ENCODE measurements at places on chromosomes 6 and 20.

DNA sequence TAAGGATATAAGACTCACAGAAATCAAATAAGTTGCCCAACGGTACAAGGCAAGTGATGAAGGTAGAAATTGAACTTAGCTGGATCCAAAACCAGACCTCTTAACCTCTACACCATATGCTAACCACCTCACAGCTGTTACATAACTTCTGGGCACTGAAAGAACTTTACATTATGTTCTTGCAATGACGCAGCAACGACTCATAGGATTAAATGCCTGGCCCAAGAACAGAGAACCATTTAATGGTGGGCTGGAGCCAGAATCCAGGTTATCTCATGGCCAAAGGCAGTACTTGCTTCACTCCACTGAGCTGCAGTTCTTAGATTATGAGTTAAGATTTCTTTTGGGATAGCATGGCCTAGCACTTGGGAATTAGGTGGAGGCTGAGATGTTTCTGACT, 4.4 kb downstream of the TRMT6 start:
- DNase-seq: no peak

- no peak for DNase-seq
These were observed 810.2 kb downstream of the MAFB start for GRCh38 chr20:39878809-39879208.

GRCh38 chr6:32247401-32247800, 23.5 kb upstream of the NOTCH4 start:
- DNase-seq: no peak

DNA sequence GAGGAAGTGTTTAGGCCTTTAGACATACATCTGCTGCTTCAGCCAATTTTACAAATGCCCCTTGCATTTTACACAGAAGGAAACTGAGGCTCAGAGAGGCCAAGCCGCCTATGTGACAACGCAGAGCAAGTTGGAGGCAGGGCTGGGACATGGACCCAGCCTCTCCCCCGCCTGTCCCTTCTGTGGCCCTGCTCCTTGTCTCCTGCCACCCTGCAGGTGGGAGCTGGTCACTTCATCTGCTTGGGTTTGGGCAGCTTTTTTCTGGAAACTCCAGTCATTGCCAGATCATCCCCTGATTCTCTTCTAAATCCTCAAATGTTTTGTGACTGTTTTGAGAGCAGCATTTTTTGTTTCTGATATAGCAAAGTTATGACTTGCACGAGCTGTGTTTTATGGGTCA, 68.9 kb downstream of the DLGAP4 start:
- no peak for DNase-seq

GRCh38 chr20:58219342-58219700, 9.1 kb downstream of the ANKRD60 start:
- no peak for DNase-seq

- no peak for DNase-seq
These were observed 16.3 kb downstream of the TMEM170B start for GRCh38 chr6:11553824-11554223.

DNA sequence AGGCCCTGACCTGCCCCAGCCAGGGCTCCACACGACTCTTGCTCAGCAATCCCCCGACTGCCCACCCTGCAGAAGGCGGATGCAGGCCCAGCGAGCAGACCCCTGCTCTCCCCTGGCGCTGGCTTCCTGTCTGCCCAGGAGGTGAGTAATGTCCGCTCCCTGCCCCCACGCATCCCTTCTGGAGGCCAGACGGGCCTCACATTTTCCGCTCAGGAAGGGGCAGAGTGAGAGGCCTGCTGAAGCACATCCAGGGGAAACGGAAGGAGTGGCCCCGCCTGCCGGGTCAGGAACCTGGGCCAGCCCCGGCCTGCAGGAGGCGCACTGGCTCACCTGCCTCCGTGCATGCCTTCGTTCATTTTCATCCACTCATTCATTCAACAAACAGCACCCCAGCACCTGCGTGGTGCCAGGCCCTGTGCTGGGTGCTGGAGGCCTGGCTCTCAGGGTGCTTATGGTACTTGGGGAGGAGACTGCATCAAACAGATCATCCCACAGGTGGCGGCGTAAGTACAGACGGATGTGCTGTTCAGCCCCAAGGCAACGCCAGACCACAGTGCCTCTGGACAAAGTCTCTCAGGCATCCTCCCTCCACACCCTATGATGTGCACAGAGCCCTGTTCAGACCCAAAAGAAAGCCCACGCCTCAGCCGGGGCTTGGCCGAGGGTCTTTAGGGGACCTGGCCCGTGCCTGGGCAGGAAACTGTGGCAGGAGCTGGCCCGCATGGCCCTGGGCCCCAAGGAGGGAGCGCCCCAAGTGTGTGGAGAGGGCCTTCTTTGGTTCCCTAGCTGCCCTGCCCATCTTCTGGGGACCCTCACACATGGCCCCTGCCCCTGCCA, 112.1 kb downstream of the ASXL1 start:
- peak; percentile 5 for DNase-seq

GRCh38 chr6:10146715-10147451, 268.0 kb downstream of the TFAP2A start:
- no peak for DNase-seq

DNA sequence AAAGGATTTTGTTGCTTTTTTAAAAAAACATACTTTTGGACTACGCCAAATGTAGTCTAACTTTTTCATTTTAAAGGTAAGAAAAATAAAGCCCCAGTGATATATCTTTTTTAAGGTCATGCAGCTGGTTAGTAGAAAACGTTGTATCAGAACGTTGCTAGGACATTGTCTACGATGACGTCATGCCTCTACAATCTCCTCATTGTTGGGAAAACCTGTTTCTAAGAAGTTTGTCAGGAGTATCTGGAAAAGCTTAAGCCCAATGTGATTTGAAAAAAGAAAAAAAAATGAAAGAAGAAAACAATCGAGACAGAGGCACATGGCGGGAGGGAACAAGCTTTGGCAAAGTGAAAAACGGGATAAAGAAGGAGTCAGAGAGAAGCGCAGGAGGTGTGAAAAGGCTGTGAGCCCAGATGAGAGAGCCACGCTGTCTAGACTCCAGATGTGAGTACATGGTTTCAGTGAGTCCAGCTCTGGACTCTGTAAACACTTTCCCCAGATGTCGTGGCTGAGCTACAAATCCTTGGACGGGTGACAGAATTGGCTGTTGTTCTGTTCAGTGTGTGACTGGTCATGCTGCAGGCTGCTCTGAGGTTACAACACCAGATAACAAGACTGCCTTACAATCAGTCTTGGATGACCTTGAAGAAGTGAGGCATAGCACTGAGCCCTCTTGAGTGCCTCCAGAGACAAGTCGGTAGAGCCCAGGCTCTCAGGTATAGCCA, 656.7 kb upstream of the ID4 start:
- DNase-seq: no peak

DNA sequence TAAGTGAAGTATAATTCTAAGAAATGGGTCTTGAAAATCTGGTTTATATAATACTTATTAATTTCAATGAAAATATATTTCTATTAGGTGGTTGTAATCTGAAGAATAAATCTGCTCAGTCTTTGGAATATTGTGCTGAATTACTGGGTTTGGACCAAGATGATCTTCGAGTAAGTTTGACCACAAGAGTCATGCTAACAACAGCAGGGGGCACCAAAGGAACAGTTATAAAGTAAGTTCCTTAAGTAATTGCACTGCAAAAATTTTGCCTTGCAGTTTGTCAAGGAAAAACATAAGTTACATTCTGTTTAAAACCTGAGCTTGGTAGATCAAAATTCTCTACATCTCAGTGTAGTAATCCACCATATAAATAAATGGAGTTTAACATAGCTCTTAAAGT, 106.0 kb downstream of the MYO6 start:
- no peak for DNase-seq

- no peak for DNase-seq
These were observed 248.0 kb downstream of the TTLL2 start for GRCh38 chr6:167572841-167573271.

GRCh38 chr6:88238901-88239300, 72.8 kb upstream of the CNR1 start:
- no peak for DNase-seq

DNA sequence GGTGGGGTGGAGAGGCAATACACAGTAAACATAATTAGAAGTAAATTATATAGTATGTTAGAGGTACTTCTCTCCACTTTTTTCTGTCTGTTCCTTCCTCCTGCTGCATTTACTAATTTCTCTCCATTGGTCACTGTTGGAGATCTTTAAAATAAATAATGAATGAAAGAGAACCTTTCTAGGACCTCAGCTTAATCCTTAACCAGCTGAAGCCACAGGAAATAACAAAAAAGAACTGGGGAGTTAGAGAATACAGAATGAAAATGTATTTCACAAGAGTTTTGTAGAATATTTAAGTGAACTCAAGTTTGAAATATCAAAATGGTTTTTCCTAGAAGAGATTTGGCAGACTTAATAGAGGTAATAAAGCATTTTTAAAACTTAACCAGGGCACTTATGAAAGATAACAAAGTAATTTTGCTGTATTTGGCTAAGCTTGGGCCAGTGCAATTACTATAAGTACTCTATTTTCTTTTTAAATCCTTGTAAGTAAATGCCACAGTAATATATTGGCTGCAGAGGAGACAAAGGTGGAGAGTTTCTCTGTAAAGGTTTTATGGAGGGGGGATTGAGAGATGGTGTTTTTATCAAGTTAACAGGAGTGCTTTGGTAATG, 405.0 kb downstream of the CDKAL1 start:
- no peak for DNase-seq

- DNase-seq: no peak
These were observed 45.7 kb upstream of the MCUR1 start for GRCh38 chr6:13859871-13860555.

DNA sequence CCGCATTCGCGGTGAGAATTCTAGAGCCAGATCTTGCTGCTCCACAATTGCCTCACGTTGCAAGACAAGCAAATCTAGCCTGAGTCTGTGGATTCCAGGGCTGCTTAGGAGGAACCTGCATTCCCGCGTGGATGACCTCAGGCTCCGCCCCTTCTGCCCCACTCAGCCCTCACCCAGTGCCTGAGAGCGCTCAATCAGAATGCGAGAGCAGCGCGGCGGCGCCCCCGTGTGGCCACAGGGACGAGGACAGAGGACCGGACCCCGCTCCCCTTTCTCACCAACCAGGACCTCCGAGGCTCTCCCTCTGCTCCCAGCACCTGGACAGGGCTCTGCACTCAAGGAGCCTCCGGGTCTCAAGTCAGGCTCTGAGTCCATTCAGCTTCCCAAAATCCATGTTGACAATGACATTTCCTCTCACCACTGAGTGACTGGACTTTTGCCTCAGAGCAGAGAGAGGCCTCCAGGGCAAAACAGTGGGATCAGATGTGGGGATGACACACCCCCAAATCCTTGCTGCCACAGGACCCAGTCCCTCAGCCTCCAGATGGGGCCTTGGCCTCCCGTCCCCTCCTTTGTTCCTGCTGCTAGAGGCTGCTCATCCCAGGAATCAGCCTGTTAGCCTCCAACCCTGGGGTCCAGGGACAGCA, 52.0 kb downstream of the RPP21 start:
- peak; percentile 66 for DNase-seq

DNA sequence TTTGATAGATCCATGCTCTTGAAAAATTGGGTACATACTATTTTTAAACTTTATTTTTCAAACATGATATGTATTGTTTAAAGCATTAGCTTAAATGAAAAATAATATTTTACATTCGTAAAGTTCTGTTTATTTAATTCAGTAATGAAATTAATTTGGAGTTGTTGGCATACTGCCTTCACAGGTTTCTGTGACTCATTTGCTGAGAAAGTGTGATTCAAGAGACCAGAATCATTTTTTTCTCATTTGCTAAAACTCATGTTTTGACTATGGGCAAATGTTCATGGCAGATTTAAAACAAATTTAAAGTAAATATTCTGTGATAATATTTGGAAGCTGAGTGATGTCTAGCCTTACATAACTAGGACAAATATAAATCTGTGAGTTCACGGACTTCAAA, 230.4 kb downstream of the BCKDHB start:
- DNase-seq: no peak

GRCh38 chr6:149500096-149500495, 15.3 kb upstream of the ZC3H12D start:
- no peak for DNase-seq

GRCh38 chr6:106165885-106166485, 79.8 kb downstream of the PRDM1 start:
- DNase-seq: no peak

DNA sequence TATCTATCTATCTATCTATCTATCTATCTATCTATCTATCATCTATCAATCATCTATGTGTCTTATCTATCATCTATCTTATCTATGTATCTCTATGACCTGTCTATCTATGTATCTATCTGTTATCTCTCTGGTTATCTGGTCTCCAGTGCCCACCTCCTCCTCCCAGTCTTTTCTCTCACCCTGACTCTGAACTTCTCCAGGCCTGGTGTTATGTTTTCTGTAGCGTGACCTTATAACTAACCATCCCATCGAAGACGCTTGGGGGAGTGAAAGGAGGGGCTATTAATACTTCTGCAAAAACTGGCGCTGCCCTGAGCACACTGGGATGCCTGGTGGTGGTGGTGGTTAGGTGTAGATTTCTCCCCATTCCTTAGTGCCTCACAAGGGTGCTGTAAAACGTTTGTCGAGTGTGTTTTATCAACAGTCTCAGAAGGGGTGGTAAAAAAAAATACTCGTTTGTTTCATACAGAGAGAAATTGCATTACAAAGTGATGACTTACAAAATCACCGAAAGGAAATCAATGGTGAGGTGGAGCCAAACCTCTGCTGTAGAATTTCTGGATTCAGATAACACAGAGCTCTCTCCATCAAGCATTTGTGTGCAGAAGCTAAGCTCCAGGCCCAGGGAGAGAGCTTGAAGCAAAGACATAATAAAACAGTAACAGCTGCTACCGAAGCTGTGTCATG, 156.2 kb downstream of the BCAS1 start:
- no peak for DNase-seq

GRCh38 chr6:8707956-8708772, 272.8 kb upstream of the SLC35B3 start:
- DNase-seq: peak; percentile 46

GRCh38 chr6:126913651-126914050, 204.8 kb upstream of the RSPO3 start:
- DNase-seq: no peak

- no peak for DNase-seq
These were observed 3.7 kb downstream of the TNXB start for GRCh38 chr6:32105433-32105832.

DNA sequence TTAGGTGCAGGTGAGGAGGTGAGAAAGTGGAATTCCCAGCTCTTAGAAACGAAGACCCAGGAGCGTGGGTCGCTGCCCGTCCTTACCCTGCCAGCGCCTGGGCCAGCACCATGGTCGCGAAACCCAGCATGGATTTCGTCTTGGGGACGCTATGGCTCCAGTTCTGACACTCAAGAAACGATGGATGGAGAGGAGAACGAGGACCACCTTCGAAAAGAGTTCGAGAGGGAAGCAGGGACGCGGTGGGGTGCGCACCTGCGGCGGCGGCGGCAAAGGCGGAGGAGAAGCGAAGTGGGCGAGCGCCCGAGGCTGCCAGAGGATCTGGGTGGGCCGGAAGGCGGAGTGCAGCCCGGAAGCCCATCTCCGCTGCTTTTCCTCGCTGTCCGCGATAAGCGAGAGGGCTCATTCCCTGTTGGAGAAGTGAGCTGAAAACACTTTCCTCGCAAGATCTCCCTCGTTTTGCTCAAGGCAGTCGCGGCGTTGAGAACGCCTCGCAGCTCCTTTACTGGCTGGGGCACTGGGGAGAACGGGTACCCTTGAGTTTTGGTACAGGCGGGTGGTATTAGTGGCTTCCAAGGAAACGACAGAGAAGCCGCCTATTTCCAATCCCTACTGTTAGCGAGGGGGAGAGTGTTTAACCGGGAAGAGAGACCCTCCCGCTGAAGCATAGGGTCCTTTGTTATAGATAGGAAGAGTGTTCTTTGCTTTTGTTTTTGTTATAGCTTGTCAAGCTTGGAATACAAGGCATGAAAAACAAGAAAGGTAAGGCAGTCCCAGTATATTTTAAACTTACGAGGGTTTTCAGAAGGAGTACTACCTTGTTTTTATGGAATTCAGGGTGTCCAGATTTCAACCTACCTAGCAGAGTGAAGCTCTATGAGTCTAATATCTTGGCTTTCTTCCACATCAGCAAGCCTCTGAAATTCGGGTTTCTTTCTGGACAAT, 109.5 kb downstream of the TRIM27 start:
- DNase-seq: no peak

Data from GDM1 (cell line).